ENCODE measurements at places on chromosomes 7 and 10.

GRCh38 chr10:88116971-88117626, 253.7 kb downstream of the PTEN start:
- DNase-seq = no peak

- no peak for DNase-seq
Measured at GRCh38 chr7:118153551-118154177, 30.3 kb upstream of the LSM8 start.

GRCh38 chr10:11782793-11783557, 40.2 kb upstream of the PROSER2 start:
- no peak for DNase-seq

- DNase-seq = no peak
Measured at GRCh38 chr7:155766966-155767916, 45.0 kb downstream of the SHH start.

- DNase-seq = no peak
Measured at GRCh38 chr7:51316666-51317581, at the start of gene COBL. Gene COBL, minus strand, starts transcription at chr7:51316809. Its CDS starts 176 bp downstream, at chr7:51316633.

- DNase-seq = no peak
Measured at GRCh38 chr7:132049462-132050304, 493.3 kb upstream of the PODXL start.

DNA sequence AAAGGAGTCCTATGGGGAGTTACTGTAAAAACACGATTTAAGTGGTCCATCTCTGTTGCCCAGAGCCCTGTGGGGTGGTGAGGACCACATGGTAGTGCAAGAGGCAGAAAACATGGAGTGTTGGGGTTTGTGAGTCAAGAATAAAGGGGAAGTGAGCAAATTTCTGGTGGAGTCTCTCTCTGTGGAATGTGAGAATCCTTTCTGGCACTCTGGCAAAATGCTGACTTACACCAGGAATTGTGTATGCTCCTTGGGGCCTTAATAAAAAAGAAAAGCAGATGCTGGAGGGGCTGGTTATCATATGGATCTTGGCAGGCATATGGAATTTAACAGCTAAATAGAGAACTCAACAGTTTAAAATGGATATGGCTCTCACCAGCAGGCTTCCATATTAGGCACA, 486.0 kb downstream of the TNS3 start:
- DNase-seq = no peak

- no peak for DNase-seq
Measured at GRCh38 chr7:94366832-94367231, 27.9 kb upstream of the COL1A2 start.

- DNase-seq = no peak
Measured at GRCh38 chr7:73451780-73452398, 18.3 kb downstream of the FZD9 start.

- no peak for DNase-seq
Measured at GRCh38 chr7:115410972-115411686, 489.2 kb downstream of the MDFIC start.

DNA sequence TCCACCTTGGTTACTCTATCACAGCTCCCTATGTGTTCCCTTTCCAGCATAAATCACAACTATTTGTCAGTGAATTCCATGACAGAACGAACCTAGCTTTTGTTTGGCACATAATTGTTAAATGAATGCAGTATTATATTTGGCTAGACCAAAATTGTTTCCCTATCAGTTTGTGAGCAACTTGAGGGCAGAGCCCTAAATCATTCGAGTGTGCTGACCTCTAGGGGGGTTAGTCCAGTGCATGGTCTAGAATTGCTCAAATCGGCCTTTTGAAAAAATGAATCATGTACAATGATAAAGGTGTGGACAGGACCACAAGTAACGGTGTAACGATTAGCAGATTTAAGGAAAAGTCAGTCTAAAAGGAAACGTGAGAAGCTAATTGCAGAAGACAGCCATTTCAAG, 475 bp upstream of the NRBF2 start:
- no peak for DNase-seq

DNA sequence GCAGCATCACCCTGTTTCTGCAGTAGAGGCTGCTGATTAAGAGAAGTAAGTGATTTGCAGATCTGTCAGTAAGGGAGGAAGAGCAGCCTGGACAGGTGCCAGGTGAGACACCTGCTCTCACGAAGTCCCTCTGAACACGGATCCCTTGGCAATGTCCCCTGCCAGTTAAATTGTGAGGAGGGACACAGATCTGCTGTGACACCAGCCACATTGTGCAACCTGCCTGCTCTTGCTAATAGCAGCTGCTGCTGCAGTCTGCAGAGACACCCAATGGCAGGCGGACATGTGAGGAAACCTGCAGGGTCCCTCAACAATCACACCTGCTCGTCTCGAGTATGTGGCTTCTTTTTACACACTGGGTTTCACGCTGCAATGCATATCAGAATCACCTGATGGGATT, 31.9 kb downstream of the ANXA11 start:
- DNase-seq = no peak

- DNase-seq = no peak
Measured at GRCh38 chr10:78903341-78903940, 165.3 kb upstream of the ZMIZ1 start.

DNA sequence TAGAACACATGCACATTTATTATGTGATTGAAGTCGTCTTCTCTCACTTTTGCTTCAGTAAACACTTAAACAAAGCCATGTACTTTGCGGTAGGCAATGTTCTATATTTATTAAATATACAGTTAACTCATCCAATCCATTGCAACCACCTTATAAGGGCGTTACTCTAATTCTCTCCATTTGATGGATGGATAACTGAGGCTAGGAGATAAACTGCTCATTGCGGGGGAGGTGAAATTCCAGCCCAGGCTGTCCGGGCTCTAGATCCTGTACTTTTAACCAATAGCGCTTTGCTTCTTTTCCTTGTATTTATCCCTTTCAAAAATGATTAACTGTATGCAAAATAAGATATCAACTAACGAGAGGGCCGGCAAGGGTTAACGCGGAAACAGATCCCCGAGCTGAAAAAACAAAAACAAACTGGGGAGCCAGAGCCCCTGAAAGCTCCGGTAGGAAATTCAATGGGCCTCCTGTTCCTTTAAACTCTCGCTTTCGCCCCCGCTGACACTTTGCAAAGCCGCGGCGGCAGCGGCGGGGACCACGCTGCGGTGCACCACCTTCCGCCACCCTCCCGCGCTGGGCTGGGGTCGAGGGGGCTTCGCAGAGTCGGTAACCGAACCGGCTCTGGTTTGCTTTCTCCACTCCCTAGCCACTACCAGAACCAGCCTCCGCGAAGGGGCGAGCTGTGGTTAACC, 1.0 kb upstream of the PLXDC2 start:
- no peak for DNase-seq

GRCh38 chr10:114060456-114060855, 16.8 kb downstream of the ADRB1 start:
- no peak for DNase-seq

- no peak for DNase-seq
Measured at GRCh38 chr7:37040330-37040729, 316.0 kb upstream of the AOAH start.

DNA sequence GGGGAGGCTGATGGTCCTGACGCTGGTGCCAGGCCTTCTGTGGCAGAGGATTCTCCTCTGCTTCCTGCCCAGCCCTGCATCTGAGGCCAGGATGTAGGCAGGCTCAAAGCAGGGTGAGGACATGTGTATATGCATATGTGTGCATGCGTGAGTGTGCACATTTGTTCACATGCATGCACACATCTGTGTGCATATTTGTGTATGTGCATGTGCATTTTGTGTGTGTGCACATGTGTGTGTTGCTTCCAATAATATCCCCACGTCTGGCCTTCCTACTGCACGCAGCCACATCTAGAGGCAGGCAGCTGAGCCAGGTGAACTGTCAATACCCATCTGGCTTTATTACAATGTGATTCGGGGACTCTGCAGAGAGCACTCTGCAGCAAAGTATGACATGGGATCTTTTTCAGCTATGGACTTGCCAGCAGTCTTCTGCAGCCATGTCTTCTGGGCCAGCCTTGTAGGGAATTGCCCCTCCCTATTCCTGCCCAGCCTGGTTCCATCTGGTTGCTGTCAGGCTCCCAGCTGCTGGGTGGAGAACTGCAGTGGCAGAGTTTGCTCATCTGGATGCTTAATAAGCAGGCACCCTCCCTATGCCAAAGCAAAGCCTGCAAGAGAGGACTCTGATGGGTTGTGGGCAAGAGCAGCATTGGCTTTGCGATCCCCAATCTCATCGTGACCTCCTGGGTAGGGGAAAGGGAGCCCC, 140.7 kb downstream of the PFKFB3 start:
- DNase-seq = no peak

GRCh38 chr10:77289027-77289501, 348.5 kb downstream of the KCNMA1 start:
- no peak for DNase-seq

- no peak for DNase-seq
Measured at GRCh38 chr10:15213461-15213861, 45.0 kb upstream of the NMT2 start.

- no peak for DNase-seq
Measured at GRCh38 chr7:35384761-35385700, 131.1 kb upstream of the TBX20 start.

- no peak for DNase-seq
Measured at GRCh38 chr10:78566284-78567111, 502.3 kb upstream of the ZMIZ1 start.

GRCh38 chr10:80464557-80465450, 10.7 kb downstream of the TSPAN14 start:
- no peak for DNase-seq

DNA sequence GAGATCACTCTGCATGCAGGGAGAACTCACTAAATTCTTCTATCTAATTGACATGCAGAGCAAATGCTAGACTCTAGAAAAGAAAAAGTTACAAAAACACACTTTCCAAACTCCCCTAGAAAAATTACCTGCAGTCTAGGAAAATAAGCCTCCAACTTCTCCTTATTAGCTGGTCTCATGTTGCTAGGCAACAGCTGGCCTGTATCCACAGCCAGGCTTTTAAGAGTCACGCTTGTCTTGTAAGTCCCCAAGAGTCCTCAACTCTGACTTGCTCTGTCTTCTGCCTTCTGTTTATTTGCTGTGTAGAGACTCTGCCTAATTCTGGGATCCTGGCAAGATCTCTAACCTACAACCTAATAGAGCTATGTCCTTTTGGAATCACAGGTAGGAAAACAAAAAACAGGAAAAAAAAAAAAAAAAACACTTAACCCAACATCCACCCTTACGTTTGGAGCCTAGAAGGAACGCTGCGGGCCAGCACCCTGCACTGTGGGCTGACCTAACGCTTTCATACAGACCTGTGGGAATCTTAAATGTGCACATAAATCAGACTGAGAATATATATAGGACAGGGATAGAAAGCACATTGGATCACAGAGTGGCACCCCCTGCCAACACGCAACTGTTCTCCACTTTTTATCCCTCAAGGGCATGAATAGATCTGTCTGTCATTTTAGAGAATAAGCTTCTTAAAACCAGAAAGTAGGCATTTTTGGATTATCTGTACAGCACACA, 117.0 kb upstream of the PTPRZ1 start:
- no peak for DNase-seq

DNA sequence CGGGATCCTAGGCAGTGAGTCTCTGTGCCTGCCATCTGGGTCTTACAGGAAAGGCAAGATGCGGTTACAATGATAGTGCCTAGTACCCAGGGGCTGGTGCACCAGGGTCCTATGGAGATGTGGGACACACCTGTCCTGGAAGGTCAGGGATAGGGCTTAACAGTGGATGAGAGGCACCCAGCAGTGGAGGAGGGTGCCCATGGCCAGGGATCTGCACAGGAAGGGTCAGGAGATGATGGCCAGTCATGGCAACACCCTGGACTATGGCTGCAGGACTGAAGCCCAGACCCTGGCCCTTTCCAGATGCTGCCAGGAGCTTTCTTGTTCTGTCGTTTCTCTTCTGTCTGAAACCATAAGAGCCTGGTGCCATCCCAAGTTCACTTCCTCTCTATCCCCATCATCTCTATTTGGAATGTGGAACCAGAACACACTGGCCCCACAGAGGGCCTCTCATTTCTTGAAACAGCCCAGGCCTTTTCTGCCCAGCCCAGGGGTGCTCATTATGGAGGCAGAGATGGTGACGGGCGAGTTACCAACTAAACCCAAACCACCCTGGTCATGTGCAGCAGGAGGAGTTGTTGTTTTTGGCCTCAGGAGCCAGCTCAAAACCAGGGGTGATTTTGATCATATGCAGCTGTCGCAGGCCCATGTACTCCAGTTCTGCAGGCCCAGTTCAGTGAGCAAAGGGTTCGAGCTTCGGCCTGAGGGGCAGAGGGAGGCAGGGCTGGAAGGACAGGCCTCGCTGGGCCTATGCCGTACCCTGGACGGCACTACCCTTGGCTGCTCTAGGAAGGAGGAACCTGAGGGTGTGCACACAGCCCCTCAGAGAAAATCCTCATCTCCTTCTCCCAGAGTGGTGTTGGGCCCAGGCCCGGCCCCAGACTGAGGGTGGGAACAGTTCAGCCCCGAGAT, 52.6 kb upstream of the GDF10 start:
- no peak for DNase-seq

GRCh38 chr10:43249962-43250614, 16.8 kb downstream of the RASGEF1A start:
- no peak for DNase-seq

- peak; percentile 78 for DNase-seq
Measured at GRCh38 chr10:31928549-31929260, at the start of gene ARHGAP12. Gene ARHGAP12, minus strand, starts transcription at chr10:31928831. Its CDS starts 19,976 bp downstream, at chr10:31908855.

DNA sequence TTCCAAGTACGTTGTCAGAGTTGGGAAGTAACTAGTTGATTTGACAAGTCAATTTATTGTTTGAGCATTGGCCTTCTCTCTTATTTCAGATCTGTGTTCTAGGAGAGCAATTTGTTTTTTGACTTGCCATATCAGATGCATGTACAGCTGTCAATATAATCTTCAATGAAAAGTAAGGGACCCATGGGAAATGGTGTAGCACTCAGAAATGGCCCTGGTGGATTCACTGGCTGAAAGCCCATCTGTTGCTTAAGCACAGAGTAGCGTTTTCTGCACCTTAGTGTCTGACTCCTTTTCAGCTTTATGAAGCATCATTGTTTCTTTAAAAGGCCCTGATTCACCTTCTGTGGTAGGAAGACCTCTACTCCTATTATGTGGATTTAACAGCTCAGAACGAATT, 10.2 kb downstream of the GARS1 start:
- no peak for DNase-seq

Data from T-helper 17 cell (primary cell).